T-helper 1 cell (primary cell): ENCODE measurements at places on chromosomes 7 and 10.

- DNase-seq = no peak
Observed at GRCh38 chr10:15035385-15036301, 8.1 kb upstream of the OLAH start.

- peak; percentile 34 for DNase-seq
Observed at GRCh38 chr7:11458736-11459483, 373.1 kb downstream of the THSD7A start.

- no peak for DNase-seq
Observed at GRCh38 chr7:87816389-87816788, 59.8 kb downstream of the SLC25A40 start.

- DNase-seq = no peak
Observed at GRCh38 chr7:70178211-70178610, 579.9 kb downstream of the AUTS2 start.

GRCh38 chr7:29858191-29858951, 52.1 kb downstream of the WIPF3 start:
- DNase-seq = no peak

- no peak for DNase-seq
Observed at GRCh38 chr7:123979876-123980275, 53.0 kb downstream of the TMEM229A start.

DNA sequence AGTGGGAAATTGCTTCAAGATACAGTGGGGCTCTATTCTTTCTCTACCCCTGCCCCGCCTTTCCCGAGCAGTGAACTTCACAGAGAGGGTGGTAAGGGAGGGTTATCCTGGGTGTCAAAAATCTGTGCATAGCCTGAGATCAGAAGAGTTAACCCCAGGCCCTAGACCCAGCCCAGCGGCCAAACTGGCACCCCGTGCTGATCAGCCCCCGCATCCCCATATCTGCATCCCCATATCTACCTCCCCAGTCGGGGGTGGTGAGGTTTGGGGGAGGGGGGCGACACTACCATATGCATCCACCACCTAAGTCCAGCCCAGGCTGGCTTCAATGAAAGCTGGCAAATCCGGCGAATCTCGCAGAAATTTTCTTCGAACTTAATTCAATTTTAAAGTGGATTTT, 7.0 kb upstream of the DLX6 start:
- DNase-seq = no peak

- no peak for DNase-seq
Observed at GRCh38 chr7:41592236-41592635, 110.7 kb downstream of the INHBA start.

GRCh38 chr7:69682518-69682917, 84.2 kb downstream of the AUTS2 start:
- no peak for DNase-seq

- DNase-seq = no peak
Observed at GRCh38 chr10:7251696-7252465, 159.0 kb downstream of the SFMBT2 start.

GRCh38 chr10:74901301-74901700, 74.9 kb downstream of the KAT6B start:
- DNase-seq = no peak

GRCh38 chr10:77297393-77297739, 340.2 kb downstream of the KCNMA1 start:
- DNase-seq = no peak

GRCh38 chr7:154304740-154305700, 252.8 kb downstream of the DPP6 start:
- no peak for DNase-seq
